Activated CD4-positive, alpha-beta T cell treated with anti-CD3 and anti-CD28 coated beads for 24 hours (primary cell): ENCODE measurements at places on chromosomes 12 and 14.

DNA sequence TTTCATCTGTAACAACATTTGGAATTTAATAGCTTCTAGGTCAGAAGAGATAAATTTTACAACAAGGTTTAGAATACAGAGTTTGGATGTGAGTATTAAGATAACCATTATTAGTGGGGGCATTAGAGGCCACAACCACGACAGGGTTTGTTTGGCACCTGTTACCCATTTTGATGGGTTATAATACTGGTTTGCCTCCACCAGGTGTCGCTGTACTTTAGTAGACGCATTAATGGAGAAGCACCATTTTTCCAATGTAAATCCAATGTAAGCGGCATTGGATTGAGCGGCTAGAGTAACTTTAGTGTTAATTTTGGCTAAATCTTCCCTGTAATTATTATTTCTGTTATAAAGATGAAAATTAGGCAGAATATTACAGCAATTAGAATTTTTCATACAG lies 136.2 kb downstream of the SLCO1B3 start:
- DNase-seq: no peak

DNA sequence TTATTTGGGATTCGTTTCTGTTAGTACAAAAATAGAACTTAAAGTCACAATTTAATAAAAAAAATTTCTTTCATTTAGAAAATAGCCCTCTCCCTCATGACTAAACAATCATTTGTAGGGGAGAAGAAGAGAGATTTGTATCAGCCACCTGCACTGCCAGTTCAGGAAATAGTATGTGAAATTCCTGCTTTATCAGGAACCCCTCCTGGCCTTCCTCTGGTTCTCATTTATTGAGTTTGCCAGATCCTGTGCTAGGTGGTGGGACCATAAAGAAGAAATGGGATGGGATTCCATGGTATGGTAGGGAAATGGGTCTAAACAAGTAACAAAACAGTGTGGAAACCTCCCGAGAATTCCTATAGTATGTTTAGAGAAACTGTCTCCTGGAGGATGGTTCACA lies 30.0 kb downstream of the RASSF8 start:
- no peak for DNase-seq

DNA sequence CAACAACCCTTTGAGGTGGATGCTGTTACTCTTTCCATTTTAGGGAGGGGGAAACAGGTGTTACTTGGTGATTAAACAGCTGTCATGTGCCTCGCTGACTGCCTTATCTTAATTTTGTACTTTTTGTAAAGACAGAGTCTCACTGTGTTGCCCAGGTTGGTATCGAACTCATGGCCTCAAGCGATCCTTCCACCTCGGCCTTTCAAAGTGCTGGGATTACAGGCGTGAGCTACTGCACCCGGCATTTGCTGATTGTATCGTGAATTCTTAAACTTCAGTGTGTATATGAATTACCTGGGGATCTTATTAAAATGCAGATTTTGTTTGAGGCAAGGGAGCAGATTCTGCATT lies 659 bp downstream of the PSMD9 start:
- no peak for DNase-seq

GRCh38 chr12:72618764-72619163 lies 346.6 kb downstream of the TRHDE start:
- no peak for DNase-seq

DNA sequence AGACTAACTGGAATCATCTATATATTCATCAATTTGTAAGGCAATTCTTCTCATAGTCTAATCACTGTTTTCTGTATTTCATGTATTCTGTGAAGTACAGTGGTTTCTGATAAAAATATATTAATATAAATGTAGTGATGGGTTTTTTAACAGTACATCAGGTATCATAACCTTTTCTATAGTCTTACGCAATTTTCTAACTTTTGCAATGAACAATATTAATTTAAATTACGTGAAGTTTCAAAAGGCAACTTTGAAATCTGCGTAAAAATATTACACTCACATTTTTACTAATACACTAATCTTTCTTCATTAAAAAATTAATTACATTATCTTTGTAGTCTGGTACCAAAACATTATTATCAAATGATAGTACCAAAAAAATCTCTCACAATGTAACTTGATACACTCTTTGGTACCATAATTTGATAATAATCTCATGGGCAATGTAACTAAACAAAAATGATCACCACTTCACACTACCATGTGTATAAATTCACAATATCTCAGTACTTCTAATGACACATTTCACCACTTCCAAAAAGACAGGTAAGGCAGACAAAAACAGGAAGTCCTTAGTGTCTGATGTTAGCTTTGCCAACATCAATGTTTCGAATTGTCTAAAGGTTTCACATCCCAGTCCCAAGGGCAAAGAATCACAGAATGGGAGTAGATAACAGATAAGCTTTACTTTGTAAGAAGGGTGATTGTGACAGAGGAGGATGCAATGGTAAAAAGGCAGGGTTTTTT lies 8.7 kb downstream of the DNAI7 start:
- no peak for DNase-seq
